Endodermal cell (in vitro differentiated cells): ENCODE measurements at places on chromosomes 6 and 20. TPM values are rescaled to one million over a fixed set of nuclear protein-coding genes. Genes with fewer than 3 reads are reported as not detected.

MEP1A gene
- total RNA-seq, result not detected in 3 replicates

RRAGD gene
- 0.93 to 20.7 TPM (median 0.95 TPM) in 3 replicates for total RNA-seq

GRCh38 chr6:84556541-84557335 lies 207.7 kb downstream of the TBX18 start:
- no peaks in the 10 kb centered on the region for H3K27me3 ChIP-seq
- H3K4me3 ChIP-seq, result no peak overlapping the region
- H3K4me1 ChIP-seq, result no peaks in the 10 kb centered on the region
- no peaks in the 10 kb centered on the region for H3K36me3 ChIP-seq
- no peak overlapping the region for H3K27ac ChIP-seq
- no peak for DNase-seq

VTA1 gene
- total RNA-seq, result 56.1 to 73.5 TPM (median 68.8 TPM) in 3 replicates

GRCh38 chr6:12051861-12052368 lies 39.8 kb downstream of the HIVEP1 start:
- no peak for DNase-seq
- no peaks in the 10 kb centered on the region for H3K4me1 ChIP-seq
- no peak overlapping the region for H3K4me3 ChIP-seq
- H3K36me3 ChIP-seq, result peaks cover 4% of the 10 kb centered on the region

OXT gene
- total RNA-seq, result not detected in 2 replicates

GRCh38 chr20:6165346-6165745 lies 42.5 kb upstream of the FERMT1 start:
- H3K36me3 ChIP-seq, result no peaks in the 10 kb centered on the region
- H3K27ac ChIP-seq, result no peak overlapping the region
- H3K4me3 ChIP-seq, result no peak overlapping the region
- H3K4me1 ChIP-seq, result no peaks in the 10 kb centered on the region
- no peaks in the 10 kb centered on the region for H3K27me3 ChIP-seq

DNA sequence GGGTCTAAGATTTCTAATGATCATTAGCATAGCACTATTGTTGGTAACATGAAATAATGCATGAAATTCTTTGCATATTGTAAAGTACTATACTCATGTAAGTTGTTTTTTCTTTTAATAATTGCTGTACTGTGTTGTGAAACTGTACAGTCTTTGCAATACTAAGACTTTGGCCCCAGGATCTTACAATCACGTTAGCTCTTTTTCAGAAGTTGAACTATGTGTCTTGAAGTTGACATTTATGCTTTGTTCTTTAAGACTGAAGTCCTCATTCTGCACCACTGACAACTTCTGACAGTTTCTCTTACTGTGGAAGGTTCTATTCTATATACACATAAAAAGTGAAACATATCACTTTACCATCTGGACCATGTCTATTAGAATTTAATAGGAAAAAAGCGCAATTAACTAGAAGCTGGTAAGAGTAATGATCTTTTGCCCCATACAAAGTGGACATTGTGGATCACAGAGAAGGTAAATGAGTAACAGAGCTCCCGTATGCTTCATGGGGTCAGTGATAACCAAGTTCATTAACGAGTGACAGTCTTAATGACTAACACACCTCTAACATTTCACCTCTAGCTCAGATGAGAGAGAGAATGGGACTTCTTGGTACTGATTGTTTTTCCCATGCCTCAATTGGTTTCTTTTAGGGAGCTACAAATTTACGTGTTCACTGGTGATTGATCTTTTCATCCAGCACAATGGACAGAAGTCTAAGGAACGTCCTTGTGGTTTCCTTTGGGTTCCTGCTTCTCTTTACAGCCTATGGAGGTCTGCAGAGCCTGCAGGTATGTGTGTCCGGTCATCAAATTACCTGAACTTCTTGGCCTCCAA lies at the start of gene UNC93A:
TSS of gene UNC93A (plus strand) at position 530 of the 837 bp plus-strand sequence. CDS start at position 705, 175 bp downstream.
- H3K27ac ChIP-seq, result no peak within 1 kb of the TSS
- H3K4me1 ChIP-seq, result no peaks in the 10 kb centered on the region
- H3K4me3 ChIP-seq, result no peak within 1 kb of the TSS
- no peaks in the 10 kb centered on the region for H3K36me3 ChIP-seq
- DNase-seq, result no peak
